ENCODE measurements at places on chromosomes 5 and 9. TPM values are rescaled to one million over a fixed set of nuclear protein-coding genes. Genes with fewer than 3 reads are reported as not detected.

DNA sequence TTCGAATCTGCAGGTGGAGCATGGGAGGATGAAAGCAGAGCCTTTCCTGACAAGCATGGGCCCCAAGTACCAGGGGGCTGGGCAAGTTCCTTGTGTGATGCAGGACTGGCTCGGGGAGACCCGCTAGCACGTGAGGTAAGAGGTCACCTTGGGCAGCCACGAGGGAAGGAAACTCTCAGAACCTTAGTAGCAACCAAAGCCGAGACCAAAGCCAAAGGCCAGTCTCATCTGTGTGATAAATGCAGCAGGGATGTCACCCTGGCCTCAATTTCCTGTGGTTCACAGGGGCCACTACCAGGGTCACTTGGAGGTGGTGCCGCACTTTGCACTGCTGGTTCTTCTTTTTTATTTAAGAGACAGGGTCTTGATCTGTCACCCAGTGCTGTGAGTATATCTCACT is 39.5 kb downstream of the PRRT1B start:
- H3K27ac ChIP-seq = no peak overlapping the region
- no peaks in the 10 kb centered on the region for H3K27me3 ChIP-seq
- no peak for DNase-seq
- H3K4me3 ChIP-seq = no peak overlapping the region

GRCh38 chr9:130366072-130366471 is 78.7 kb upstream of the ASS1 start:
- no peak overlapping the region for H3K4me3 ChIP-seq
- H3K4me1 ChIP-seq = no peaks in the 10 kb centered on the region
- no peaks in the 10 kb centered on the region for H3K36me3 ChIP-seq
- no peak overlapping the region for H3K27ac ChIP-seq
- H3K27me3 ChIP-seq = no peaks in the 10 kb centered on the region

DNA sequence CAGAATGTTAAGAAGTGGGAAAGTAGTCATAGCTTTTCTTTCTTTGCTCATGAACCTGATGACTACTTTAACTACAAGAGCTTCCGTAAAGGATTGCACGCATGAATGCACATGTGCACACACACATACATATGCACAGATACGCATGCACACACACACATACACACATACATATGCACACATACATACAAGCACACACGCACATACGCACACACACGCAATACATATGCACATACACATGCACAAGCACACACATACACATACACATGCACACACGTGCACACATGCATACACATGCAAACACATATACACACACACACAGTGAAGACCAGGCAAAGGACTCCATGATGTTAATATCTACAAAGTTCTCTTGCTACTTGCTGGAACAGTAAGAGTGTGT is 22.9 kb downstream of the LSM11 start:
- no peaks in the 10 kb centered on the region for H3K36me3 ChIP-seq
- H3K27ac ChIP-seq = no peak overlapping the region
- no peaks in the 10 kb centered on the region for H3K4me1 ChIP-seq
- DNase-seq = no peak
- H3K4me3 ChIP-seq = no peak overlapping the region

DNA sequence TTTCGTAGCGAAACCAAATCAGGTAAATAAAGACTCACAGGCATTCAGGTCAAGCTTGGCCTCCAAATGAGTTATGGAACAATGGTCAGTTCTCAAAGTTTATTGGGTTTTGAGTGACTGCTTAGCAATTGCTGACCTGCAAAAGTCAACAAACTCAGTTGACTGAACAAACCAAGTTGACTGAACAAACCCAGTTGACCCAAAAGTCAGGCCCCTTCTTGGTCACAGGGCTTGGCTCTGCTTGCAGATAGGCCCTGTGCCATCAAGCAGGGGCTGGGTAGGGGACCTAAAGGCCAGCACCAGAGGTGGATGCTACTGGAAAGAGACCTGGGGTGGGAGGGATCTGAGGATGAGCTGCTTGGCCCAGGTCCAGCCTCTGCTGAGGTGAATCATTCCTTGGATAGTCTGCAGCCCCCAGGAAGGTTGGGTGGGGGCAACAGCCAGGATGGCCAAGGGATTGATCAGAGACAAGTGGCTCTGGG is 64.6 kb downstream of the GADD45G start:
- H3K4me1 ChIP-seq = peaks cover 66% of the 10 kb centered on the region
- no peak overlapping the region for H3K4me3 ChIP-seq
- no peaks in the 10 kb centered on the region for H3K36me3 ChIP-seq

DNA sequence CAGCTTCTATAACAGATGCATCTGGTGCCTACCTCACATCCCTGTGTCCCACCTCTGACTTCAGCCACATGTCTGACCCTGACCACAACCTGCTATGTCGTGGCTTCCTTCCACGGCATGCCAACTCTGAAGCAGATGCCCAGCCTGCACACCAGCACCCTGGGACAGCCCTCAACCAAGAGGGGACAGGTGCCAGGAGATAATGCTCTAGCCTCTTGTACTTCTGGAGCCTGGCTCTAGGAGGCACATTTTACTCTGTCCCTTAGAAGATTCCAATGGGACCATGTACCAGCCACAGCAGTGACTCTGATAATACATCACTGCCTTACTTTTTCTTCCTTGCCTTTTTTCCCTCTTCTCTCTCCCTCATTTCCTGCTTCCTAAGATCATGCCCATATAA is 51.4 kb downstream of the EBF1 start:
- H3K36me3 ChIP-seq = no peaks in the 10 kb centered on the region
- no peak overlapping the region for H3K27ac ChIP-seq
- H3K4me3 ChIP-seq = no peak overlapping the region
- no peaks in the 10 kb centered on the region for H3K27me3 ChIP-seq
- DNase-seq = no peak
- H3K4me1 ChIP-seq = no peaks in the 10 kb centered on the region

DNA sequence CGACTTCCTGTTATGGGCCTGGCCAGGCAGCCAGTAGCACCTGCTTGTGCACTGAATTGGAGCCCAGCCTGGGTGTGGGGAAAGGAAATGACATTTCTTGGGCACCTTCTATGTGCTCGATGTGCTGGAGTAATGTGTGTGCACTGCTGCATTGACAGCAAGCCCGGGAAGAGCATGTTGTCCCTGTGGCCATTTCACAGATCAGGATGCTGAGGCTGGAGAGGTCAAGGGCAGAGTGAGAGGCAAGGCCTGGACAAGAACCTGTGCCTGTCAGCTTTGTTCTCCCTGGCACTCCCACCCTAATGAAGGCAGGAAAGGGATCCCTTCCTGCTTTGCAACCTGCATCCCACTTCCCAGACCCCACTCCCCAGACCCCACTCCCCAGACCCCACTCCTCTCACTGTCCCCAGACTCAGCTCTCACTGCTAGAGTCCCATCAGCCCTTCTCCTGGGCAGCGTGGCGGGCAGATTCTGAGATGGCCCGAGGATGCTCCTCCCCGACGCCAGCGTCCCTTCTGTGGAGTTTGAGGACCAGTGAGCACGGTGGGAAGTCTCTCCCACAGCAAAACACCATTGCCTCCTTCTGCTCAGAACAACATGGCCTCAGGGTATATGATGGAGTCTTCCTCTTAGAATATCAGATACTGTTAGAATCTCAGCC is 49.6 kb downstream of the BARX1 start:
- H3K27me3 ChIP-seq = no peaks in the 10 kb centered on the region
- DNase-seq = no peak
- H3K36me3 ChIP-seq = no peaks in the 10 kb centered on the region

PCDHB16 gene
- 2.5 TPM for total RNA-seq

- no peak for DNase-seq
- H3K27me3 ChIP-seq = no peaks in the 10 kb centered on the region
- H3K36me3 ChIP-seq = no peaks in the 10 kb centered on the region
- no peak overlapping the region for H3K4me3 ChIP-seq
- no peaks in the 10 kb centered on the region for H3K4me1 ChIP-seq
Measured at GRCh38 chr5:102589661-102590060, 90.9 kb upstream of the SLCO6A1 start.

DNA sequence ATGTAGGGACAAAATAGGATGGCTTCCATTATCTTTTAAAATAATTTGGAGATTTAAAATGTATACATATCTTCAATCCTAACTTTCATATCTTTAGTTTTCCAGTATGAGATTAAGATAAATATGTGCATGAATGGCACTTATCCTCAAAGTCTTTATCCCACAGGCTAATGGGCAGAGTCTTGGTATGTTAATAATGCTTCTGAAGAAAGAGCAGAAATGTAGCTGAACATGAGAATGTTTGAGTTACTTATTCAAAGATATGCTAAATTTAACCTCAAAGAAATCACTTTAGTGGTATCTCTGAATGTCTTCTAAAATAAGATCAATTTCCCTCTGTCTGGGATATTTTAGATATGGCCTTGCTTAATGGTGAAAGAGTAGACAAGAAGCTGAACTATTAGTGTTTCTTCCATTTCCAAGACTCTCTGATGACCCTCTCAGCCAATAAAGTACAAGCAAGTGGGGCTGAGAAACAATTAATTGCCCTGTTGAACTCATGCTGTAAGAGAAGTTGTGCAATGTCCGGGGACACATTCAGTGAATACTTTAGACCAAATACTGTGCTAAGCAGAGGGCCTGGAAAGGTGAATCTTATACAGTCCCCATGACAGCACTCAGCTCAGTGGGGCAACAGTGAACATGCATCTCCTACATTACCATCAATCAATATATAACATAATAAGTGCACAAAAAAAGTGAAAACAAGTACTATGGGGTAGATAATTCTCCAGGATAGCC is 50.0 kb upstream of the ADAMTSL1 start:
- no peaks in the 10 kb centered on the region for H3K36me3 ChIP-seq
- no peak for DNase-seq
- H3K4me1 ChIP-seq = no peaks in the 10 kb centered on the region
- H3K4me3 ChIP-seq = no peak overlapping the region

DNA sequence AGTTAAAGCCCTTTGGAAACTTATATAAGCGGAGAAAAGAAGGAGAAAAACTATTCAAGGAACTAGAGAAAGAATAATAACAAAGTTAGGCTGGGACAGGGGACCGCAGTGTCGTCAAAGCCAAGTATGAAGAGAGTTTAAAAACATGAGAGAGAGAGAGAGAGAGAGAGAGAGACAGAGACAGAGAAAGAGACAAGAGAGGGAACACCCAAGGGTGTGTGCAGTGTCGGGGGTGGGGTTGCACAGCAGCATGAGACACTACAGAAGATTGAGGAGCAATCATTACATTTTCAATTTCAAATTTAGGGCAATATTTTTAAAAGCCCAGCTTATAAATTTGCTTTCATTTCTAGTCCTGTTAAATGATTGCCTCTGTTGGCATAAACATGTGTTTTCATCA is 74.3 kb downstream of the NNT start:
- no peak for DNase-seq
- H3K36me3 ChIP-seq = peaks cover 10% of the 10 kb centered on the region
- no peak overlapping the region for H3K27ac ChIP-seq
- peaks cover 6% of the 10 kb centered on the region for H3K4me1 ChIP-seq
- no peaks in the 10 kb centered on the region for H3K27me3 ChIP-seq
- H3K4me3 ChIP-seq = no peak overlapping the region

DNA sequence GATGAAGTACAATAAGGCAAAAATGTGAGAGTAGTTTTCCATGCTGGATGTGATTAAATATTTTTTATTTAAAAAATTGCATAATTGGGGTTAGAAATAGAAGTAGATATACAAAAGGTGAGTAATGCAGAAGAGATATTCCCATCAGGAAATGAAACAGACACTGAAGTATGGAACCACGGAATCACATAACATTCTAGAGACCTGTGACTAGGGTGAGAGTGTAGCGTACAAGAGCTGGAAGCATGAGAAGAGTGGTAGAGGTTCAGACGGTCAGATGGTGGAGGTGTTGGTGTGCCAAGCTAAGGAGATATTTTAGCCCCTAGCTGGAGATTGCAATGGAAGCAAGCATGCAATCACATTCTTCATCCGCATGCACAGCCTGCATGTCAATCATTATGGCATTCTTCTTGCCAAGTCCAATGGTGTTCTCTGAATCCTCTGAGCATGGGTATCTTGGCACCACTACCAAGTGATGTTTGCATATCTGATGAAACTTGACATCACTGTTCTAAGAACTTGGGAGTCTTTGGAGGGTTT is 587.8 kb downstream of the PSAT1 start:
- no peaks in the 10 kb centered on the region for H3K4me1 ChIP-seq
- no peak overlapping the region for H3K4me3 ChIP-seq
- no peak for DNase-seq
- H3K27me3 ChIP-seq = no peaks in the 10 kb centered on the region
- no peak overlapping the region for H3K27ac ChIP-seq

BSPRY gene
- total RNA-seq = 22.0 TPM

CYFIP2 gene
- 12.4 TPM for total RNA-seq

- no peak overlapping the region for H3K4me3 ChIP-seq
- no peak overlapping the region for H3K27ac ChIP-seq
- H3K4me1 ChIP-seq = no peaks in the 10 kb centered on the region
Measured at GRCh38 chr5:351921-352245, 30.4 kb downstream of the AHRR start.

SOWAHA gene
- total RNA-seq = 2.8 TPM

SREK1IP1 gene
- 9.2 TPM for total RNA-seq

DNA sequence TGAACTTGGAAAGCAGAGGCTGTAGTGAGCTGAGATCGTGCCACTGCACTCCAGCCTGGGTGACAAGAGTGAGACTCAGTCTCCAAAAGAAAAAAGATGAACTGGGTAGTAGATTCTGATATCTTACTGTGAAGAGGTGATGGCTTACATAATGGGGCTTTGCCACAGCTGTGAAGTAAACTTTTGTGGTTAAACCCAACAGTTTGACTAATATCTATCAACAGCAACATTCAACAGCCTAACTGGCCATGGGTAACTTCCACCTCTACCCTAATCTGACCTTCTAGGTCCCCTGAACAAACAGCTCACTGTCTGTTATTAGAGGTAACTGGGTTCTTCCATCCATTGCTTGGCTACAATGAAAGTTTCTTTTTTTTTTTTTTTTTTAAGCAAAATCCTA is 52.1 kb downstream of the TLE1 start:
- no peak overlapping the region for H3K27ac ChIP-seq
- no peak for DNase-seq
- H3K36me3 ChIP-seq = no peaks in the 10 kb centered on the region
- no peaks in the 10 kb centered on the region for H3K27me3 ChIP-seq
- no peak overlapping the region for H3K4me3 ChIP-seq
- H3K4me1 ChIP-seq = no peaks in the 10 kb centered on the region

ECM2 gene
- 0.60 TPM for total RNA-seq

- H3K4me3 ChIP-seq = no peak overlapping the region
- no peaks in the 10 kb centered on the region for H3K4me1 ChIP-seq
- no peaks in the 10 kb centered on the region for H3K36me3 ChIP-seq
- no peak overlapping the region for H3K27ac ChIP-seq
Measured at GRCh38 chr5:159933531-159934485, 17.5 kb downstream of the ADRA1B start.

PCDHA4 gene
- total RNA-seq = 2.1 TPM

Measured in pancreas (tissue), 10 donors.